Osteocyte (in vitro differentiated cells): ENCODE measurements at places on chromosomes 16 and 17.
A peak's percentile ranks its signal among the peaks of the same experiment; 100 is the strongest.

DNA sequence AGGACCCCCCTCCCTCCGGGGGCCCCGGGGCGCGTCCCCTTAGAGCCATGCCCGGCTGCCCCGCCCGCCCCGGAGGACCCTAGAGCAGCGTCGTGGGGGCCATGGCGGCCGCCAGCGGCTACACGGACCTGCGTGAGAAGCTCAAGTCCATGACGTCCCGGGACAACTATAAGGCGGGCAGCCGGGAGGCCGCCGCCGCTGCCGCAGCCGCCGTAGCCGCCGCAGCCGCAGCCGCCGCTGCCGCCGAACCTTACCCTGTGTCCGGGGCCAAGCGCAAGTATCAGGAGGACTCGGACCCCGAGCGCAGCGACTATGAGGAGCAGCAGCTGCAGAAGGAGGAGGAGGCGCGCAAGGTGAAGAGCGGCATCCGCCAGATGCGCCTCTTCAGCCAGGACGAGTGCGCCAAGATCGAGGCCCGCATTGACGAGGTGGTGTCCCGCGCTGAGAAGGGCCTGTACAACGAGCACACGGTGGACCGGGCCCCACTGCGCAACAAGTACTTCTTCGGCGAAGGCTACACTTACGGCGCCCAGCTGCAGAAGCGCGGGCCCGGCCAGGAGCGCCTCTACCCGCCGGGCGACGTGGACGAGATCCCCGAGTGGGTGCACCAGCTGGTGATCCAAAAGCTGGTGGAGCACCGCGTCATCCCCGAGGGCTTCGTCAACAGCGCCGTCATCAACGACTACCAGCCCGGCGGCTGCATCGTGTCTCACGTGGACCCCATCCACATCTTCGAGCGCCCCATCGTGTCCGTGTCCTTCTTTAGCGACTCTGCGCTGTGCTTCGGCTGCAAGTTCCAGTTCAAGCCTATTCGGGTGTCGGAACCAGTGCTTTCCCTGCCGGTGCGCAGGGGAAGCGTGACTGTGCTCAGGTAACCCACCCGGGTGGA lies 759 bp downstream of the ALKBH5 start:
- H3K4me1 ChIP-seq, result peaks cover 50% of the 10 kb centered on the region
- peak overlapping the region; percentile 87 for H3K27ac ChIP-seq
- DNase-seq, result no peak
- peaks cover 13% of the 10 kb centered on the region for H3K36me3 ChIP-seq
- H3K4me3 ChIP-seq, result peak overlapping the region; percentile 89

DNA sequence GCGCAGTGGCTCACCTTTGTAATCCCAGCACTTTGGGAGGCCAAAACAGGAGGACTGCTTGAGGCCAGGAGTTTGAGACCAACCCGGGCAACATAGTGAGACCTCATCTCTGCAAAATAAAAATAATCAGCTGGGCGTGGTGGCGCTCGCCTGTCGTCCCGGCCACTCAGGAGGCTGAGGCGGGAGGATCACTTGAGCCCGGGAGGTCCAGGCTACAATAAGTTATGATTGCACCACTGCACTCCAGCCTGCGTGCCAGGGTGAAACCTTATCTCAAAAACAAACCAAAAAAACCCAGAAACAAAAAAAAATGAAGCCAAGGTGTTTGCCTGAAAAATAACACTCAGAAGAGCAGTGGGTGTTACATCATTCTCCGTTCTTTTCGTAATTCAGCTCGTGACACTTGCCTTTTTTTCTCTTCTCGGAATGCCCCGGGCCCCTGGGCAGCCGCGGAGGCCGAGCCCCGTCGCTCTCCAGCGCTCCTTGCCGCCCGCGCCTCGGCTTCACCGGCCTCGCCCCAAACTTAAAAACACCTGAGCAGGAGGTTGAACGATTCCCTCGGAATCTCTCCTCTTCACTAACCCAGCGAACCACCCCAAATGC lies 17.0 kb downstream of the PRCD start:
- DNase-seq, result no peak
- H3K27ac ChIP-seq, result peak overlapping the region; percentile 98
- H3K36me3 ChIP-seq, result peaks cover 7% of the 10 kb centered on the region
- peak overlapping the region; percentile 96 for H3K4me3 ChIP-seq

GRCh38 chr16:4110680-4111079 lies 5.6 kb downstream of the ADCY9 start:
- H3K27me3 ChIP-seq, result no peaks in the 10 kb centered on the region
- H3K4me1 ChIP-seq, result peaks cover 44% of the 10 kb centered on the region
- peaks cover 16% of the 10 kb centered on the region for H3K36me3 ChIP-seq

- DNase-seq, result no peak
- H3K27ac ChIP-seq, result peak overlapping the region; percentile 87
- no peaks in the 10 kb centered on the region for H3K27me3 ChIP-seq
- H3K4me3 ChIP-seq, result no peak overlapping the region
- H3K36me3 ChIP-seq, result no peaks in the 10 kb centered on the region
- peaks cover 41% of the 10 kb centered on the region for H3K4me1 ChIP-seq
Observed at GRCh38 chr17:66276328-66276937, 26.0 kb upstream of the PRKCA start.

- peaks cover 20% of the 10 kb centered on the region for H3K4me1 ChIP-seq
- H3K36me3 ChIP-seq, result peaks cover 11% of the 10 kb centered on the region
- no peak overlapping the region for H3K4me3 ChIP-seq
- H3K27ac ChIP-seq, result peak overlapping the region; percentile 78
- DNase-seq, result no peak
Observed at GRCh38 chr17:69268543-69269014, 40.0 kb upstream of the ABCA10 start.

- peaks cover 13% of the 10 kb centered on the region for H3K4me1 ChIP-seq
- H3K27ac ChIP-seq, result no peak overlapping the region
- H3K4me3 ChIP-seq, result no peak overlapping the region
- no peaks in the 10 kb centered on the region for H3K27me3 ChIP-seq
- DNase-seq, result no peak
Observed at GRCh38 chr16:84583995-84584394, 33.9 kb downstream of the COTL1 start.

DNA sequence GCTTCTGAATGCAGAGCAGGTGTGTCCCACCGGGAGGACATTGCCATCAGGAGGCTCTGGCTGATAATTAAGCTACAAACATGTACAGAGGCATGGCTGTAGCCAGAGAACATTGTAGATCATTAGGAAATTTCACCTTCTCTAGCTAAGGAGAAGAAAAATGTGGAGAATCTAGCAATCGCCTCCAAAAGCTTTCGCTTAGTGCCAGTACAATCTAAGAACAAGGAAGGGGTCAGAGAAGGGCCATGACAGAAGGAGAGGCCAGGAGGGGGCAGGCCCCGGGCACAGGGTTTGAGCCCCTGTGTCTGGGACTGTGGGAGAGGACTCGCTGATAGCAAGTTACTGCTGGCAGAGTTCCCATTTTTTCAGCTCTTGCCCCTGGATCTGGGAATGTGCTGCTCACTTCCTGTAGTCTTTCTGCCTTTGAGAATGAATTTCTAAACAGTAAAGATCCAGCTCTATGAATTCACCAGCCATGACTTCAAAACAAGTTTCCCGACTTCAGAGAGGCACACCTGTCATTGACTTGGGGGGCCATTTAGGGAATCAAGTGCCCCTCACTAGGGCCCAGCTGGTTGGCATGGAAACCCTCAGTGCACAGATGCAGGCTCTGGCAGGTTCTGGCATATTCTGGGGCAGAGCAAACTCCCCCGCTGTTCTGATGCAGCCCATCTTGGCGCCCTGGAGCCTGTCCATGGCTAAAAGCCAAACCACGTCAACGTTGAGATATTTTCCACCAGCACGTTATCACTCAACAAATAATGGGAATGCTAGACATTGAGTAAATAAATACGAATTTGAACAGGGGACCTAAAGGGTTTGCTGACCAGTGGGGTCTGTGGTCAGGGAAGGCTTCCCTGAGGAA lies 59.5 kb upstream of the CACNG4 start:
- no peaks in the 10 kb centered on the region for H3K36me3 ChIP-seq
- DNase-seq, result no peak
- H3K27me3 ChIP-seq, result peaks cover 5% of the 10 kb centered on the region
- peaks cover 16% of the 10 kb centered on the region for H3K4me1 ChIP-seq

DNA sequence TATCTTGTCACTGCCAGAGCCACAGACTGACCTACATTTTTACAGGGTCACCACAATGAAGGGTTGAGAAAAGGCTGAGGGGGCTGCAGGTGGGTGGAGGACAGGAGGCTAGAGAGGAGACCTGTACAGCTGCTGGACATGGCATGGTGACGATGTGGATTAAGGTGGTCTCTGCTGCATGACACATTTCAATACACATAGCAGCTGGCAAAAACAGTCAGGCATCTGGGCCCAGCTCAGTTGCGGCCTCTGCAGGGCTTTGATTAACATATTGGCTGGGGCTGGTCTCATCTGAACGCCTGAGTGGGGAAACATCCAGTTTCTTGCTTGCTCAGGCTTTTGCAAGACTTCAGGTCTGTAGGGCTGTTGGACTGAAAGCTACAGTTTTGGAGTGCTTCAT lies 265.4 kb upstream of the FOXF1 start:
- H3K27me3 ChIP-seq, result peaks cover 46% of the 10 kb centered on the region
- H3K4me1 ChIP-seq, result no peaks in the 10 kb centered on the region
- H3K27ac ChIP-seq, result no peak overlapping the region
- H3K36me3 ChIP-seq, result no peaks in the 10 kb centered on the region

DNA sequence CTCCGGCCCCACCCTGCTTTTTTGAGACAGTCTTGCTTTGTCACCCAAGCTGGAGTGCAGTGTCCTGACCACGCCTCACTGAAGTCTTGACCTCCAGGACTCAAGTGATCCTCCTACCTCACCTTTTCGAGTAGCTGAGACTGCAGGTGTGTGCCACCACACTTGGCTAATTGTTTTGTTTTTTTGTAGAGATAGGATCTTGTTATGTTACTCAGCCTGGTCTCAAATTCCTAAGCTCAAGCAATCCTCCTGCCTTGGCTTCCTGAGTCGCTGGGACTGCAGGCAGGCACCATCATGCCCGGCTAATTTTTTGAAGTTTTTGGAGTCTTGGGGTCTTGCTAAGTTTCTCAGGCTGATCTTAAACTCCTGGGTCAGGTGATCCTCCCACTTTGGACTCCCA lies 206.7 kb downstream of the SHISA9 start:
- no peaks in the 10 kb centered on the region for H3K4me1 ChIP-seq
- H3K4me3 ChIP-seq, result no peak overlapping the region
- no peaks in the 10 kb centered on the region for H3K36me3 ChIP-seq
- no peak overlapping the region for H3K27ac ChIP-seq

DNA sequence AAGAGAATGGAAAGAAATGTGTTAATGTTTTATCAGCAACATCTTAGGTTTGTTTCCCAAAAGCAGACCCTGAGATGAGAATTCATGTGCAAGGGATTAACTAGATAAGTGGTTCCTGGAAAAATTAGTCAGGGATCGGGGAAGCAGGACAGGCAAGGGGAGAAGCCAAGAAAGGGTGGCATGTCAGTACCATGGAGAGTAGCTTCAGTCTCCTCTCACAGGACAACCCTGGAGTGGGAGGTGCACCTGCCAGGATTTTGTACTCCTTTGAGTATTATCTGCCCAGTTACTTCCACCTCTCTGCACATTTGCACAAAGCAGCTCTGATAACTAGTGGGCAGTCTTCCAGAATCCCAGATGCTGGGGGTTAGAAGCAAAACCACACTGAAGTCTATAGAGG lies 117.0 kb downstream of the RGS9 start:
- H3K27ac ChIP-seq, result no peak overlapping the region
- no peaks in the 10 kb centered on the region for H3K4me1 ChIP-seq
- no peak for DNase-seq

GRCh38 chr16:50925758-50926357 lies 184.0 kb downstream of the CYLD start:
- no peak overlapping the region for H3K27ac ChIP-seq
- H3K4me3 ChIP-seq, result no peak overlapping the region
- no peaks in the 10 kb centered on the region for H3K4me1 ChIP-seq
- no peak for DNase-seq

GRCh38 chr17:41442739-41443138 lies 2.0 kb upstream of the KRT38 start:
- H3K4me1 ChIP-seq, result no peaks in the 10 kb centered on the region
- no peaks in the 10 kb centered on the region for H3K36me3 ChIP-seq
- no peak overlapping the region for H3K27ac ChIP-seq
- H3K4me3 ChIP-seq, result no peak overlapping the region
- DNase-seq, result no peak
- peaks cover 21% of the 10 kb centered on the region for H3K27me3 ChIP-seq

DNA sequence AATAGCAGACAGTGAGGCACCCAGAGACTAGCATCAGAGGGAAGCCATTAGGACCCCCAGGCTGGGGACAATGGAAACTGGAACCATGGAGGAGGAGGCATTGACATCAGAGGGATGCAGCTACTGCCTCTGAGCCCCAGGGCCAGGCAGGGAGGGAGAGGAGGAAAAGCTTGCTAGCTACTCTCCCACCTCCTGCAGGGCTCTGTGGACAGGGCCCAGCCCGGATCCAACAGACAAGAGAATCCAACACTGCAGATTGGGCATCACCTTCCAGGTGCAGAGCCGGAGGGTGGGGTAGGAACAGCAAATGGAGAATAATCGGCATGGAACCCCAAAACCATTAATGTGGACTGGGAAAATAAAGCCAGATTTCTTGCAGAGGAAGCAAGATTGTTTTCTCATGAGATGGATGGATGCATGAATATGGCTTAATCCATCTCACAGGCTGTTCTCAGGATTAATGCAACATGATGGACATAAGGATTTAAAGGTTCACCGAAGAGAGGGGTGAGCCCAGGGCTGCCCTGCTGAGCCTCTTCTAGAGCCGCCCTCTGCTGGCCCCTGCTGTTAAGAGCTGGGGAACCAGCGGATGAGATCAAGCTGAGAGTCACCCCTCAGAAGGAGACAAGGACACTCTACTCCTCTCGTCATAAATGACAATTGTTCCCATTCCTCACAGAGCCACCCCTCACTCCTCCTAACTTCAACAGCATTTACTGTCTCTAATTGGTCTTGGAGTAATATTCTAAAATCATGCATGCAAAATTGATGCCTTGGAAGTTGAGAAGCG lies 48.8 kb downstream of the DNAH3 start:
- peaks cover 24% of the 10 kb centered on the region for H3K4me1 ChIP-seq
- no peak overlapping the region for H3K4me3 ChIP-seq
- H3K27ac ChIP-seq, result no peak overlapping the region
- DNase-seq, result no peak

DNA sequence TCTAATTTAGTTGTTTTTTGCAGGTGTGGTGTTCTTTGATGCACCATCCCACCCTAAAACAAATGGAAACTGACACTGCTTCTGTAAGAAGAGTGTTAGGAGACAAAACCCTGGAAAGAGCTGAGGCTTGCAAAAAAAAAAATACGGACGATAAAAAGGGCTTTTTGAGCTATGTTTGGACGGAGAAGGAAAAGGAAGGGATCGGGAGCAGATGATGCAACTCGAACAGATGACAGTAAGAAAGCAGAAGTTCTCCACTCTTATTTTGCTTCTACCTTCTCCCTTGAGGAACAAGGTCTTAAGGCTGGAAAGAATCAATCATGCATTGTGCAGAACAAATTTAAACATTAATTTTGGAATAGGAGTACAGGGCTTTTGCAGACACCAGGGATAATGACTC lies 136.7 kb downstream of the MAF start:
- peaks cover 13% of the 10 kb centered on the region for H3K27me3 ChIP-seq
- no peaks in the 10 kb centered on the region for H3K4me1 ChIP-seq
- no peak overlapping the region for H3K27ac ChIP-seq
- H3K36me3 ChIP-seq, result no peaks in the 10 kb centered on the region

GRCh38 chr17:7327056-7327455 lies 2.1 kb downstream of the NEURL4 start:
- peaks cover 15% of the 10 kb centered on the region for H3K4me1 ChIP-seq
- H3K36me3 ChIP-seq, result peaks cover 4% of the 10 kb centered on the region
- no peak overlapping the region for H3K27ac ChIP-seq
- no peaks in the 10 kb centered on the region for H3K27me3 ChIP-seq
- DNase-seq, result no peak
